Stimulated activated CD4-positive, alpha-beta T cell treated with anti-CD3 and anti-CD28 coated beads, Interleukin-4, amount 100 ng/mL, for 48 hours (primary cell): ENCODE measurements at places on chromosomes 6 and 20.

DNA sequence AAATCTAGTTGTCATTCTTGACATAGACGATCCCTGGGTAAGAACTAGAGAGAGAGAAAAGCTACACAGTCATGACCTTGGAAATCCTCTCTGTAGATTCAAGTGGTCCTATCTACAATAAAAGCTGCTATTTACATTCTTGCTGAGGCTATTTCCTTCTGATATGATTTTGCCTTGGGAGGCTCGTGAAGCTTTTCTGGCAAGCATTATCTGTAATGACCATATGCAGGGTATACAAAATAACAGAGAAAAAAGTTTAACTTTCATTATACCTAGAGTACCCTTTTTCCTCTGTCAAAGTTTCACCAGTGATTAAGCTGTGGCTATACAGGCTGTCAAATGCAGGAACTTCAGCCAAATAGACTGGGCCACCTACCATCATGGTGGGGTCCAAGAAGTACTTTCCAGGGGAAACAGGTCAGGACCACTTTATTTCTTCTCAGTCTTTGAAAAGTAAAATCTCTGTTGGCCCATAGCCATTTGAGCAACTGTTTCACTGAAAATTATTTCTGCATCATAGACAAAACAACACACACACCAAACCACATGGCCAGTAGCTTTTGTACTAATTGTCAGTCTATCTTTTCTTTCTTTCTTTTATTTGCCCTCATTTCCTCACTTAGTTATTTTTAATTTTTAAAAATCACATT lies 677.0 kb upstream of the ID4 start:
- no peak for DNase-seq

GRCh38 chr6:82836022-82836575 lies 229.5 kb downstream of the UBE3D start:
- DNase-seq = no peak

DNA sequence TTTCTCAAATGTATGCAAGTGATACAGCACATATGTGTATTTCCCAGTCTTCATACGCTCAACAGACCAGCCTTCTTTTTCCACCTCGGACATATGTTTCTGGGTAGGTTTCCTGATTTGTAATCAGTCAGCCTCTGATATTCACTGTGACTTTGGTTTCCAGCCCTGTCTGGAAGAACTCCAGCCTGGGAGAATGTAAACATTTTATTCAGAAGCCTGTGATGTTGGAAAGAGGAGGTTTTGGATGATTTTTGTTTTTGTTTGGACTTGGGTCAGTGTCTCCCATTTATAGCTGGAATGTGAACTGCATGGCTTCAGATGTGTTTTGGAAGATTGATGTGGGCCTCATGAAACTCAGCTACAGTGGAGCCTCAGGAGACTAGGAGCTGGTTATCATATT lies 172.2 kb upstream of the CENPW start:
- DNase-seq = no peak

GRCh38 chr6:37049758-37050044 lies 44.2 kb downstream of the FGD2 start:
- no peak for DNase-seq

DNA sequence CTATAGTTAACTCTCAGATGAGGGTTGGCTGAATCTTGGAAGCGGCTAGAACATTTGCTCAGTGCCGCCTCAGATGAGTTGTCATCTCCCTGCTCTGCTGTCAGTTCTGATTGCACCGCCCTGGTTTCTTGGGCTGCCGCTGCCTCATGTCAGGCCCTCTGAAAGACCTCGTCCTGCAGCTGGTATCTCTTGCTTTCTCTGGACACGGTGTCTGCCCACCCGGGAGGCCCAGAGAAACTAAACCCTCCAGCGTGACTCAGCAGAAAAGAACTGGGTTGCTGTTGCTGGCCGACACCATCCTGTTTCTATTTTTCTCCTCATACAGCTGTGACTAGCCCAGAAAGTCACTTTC lies 355.4 kb downstream of the CD83 start:
- no peak for DNase-seq

GRCh38 chr6:53679446-53679933 lies 13.9 kb upstream of the KLHL31 start:
- DNase-seq = no peak

GRCh38 chr6:35041086-35041861 lies 99.9 kb downstream of the TCP11 start:
- no peak for DNase-seq

DNA sequence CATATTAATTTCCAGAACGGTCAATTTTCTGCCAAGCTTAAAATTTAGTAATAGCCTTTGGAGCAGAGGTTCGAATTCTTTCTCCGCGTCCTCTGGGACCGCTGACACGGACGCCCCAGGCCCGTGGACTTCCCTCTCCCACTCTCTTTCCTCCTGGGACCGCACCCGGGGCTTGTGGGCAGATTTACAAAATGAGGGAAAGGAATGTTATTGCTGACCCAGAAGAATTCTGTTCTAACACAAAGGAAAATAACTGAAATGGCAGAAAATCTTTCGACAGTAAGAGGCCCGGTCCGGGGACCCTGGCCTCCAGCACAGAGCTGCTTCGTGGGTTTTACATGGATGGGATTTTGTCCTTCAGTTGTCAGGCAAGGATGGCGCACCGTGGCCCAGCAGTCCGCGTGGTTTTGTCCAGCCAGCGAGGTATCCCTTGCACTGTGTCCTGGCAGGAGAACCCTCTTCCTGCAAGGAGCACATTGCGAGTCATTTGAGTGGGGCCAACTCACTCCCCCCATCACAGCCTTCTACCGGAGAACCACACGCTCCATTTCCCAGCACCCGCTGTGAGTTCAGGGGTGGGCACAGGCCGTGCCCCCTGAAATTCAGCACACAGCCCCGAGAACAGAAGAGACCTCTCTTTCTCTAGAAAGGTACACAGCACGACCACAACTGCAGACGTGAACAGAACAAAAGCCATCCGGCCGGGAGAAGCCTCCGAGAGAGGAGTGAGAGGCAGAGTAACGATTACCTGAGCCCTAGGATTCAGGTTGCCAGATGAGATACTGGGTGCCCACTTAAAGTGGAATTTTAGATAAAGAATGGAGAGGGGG lies 106.0 kb upstream of the AFDN start:
- no peak for DNase-seq

DNA sequence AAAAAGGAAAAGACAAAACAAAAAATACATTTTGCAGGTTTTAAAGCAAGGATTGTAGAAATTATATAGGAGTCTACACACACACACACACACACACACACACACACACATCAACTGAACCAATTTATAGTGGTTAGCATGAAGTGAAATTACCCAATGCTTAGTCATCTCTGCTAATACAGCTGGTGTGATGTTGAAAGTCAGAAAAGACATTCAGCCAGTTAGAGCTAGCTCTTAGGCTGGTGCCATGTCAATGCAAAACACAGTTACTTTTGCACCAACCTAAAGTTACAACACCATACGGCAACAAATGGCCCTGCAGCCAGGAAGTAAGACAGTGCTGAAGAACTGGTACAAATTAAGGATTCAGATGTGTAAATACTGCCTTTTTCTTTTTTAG lies 15.2 kb downstream of the FAM210B start:
- DNase-seq = no peak

GRCh38 chr20:45639687-45640086 lies 8.6 kb upstream of the WFDC9 start:
- DNase-seq = no peak

DNA sequence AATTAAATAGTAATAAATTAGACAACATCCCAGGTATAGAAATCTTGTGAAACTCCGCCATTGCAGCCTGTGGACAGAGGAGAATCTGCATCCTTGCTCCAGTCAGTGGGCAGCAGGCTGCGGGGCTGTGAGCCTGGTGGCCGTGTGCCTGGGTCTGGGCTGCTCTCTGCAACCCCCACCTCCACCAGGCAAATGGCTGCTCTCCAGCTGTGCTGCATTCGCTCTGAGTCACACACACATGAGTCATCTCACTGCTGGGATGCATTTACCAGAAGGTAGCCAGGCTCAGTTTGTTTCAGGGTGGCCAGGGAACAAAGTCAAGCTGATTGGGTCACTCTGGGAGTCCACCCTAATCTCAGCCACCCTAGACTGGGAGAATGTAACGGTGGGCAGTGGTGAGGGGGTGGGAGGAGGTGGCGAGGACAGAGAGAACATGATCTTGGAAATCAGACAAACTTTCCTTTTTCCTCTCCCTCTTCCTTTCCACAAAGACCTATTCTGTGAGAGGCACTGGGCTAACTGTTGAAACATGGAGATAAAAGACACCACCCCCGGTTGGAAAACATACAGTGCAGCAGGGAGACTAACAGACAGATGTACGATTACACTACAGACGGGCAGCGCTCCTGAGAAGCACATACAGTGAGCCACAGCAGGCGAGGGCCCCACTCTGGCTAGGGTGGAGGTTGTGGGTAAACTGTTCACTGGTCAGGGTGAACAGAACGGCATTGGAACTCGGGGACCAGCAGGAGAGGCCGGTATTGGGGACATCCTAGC lies 59.2 kb downstream of the TRAM2 start:
- DNase-seq = peak; percentile 35

DNA sequence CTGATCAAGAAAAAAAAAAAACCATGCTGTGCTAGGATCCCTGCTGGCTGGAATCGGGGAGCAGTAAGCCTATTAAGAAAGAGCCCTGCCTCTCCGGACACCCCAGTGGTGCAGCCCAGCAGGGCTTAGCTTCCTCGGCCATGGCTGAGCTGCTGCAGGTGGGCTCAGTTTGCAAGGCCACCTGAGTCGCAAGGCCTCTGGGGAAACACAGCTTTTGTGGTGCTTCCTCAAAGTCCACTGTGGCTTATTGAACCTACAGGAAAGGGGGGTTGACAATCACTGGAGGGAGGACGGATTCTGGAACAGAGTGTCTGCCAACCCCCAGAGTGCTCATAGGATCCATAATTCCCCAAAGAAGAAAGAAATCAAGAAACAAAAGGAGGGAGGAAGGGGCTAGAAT lies 240.8 kb downstream of the SMOC2 start:
- no peak for DNase-seq

DNA sequence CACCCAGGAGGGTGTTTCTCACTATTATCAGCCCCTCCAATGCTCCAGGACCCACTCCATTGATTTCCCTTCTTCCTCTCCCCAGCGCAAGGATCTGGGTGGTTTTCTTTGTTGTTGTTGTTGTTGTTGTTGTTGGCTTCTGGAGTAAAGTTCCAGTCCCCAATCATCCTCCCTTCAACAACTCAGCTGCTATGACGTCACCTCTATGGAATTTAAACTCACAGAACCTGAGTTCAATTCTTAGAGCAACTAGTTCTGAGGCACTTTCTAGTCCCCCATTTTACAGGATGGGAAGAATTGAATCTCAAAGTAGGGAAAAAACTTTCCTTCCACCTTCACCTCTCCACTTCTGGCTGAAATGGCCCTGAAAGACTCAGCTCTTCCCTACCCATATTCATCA lies 9.7 kb upstream of the WFDC8 start:
- no peak for DNase-seq

- DNase-seq = no peak
These were observed 23.3 kb downstream of the RNF146 start for GRCh38 chr6:127289934-127290333.

- no peak for DNase-seq
These were observed 103.3 kb downstream of the FIG4 start for GRCh38 chr6:109794201-109794923.

- DNase-seq = no peak
These were observed 6.0 kb upstream of the ARMC12 start for GRCh38 chr6:35730745-35731413.

GRCh38 chr20:539848-540247 lies 3.7 kb downstream of the CSNK2A1 start:
- no peak for DNase-seq

- no peak for DNase-seq
These were observed 142.7 kb upstream of the SULF2 start for GRCh38 chr20:47927944-47928343.

- no peak for DNase-seq
These were observed 36.6 kb downstream of the SIRPA start for GRCh38 chr20:1931830-1932229.

DNA sequence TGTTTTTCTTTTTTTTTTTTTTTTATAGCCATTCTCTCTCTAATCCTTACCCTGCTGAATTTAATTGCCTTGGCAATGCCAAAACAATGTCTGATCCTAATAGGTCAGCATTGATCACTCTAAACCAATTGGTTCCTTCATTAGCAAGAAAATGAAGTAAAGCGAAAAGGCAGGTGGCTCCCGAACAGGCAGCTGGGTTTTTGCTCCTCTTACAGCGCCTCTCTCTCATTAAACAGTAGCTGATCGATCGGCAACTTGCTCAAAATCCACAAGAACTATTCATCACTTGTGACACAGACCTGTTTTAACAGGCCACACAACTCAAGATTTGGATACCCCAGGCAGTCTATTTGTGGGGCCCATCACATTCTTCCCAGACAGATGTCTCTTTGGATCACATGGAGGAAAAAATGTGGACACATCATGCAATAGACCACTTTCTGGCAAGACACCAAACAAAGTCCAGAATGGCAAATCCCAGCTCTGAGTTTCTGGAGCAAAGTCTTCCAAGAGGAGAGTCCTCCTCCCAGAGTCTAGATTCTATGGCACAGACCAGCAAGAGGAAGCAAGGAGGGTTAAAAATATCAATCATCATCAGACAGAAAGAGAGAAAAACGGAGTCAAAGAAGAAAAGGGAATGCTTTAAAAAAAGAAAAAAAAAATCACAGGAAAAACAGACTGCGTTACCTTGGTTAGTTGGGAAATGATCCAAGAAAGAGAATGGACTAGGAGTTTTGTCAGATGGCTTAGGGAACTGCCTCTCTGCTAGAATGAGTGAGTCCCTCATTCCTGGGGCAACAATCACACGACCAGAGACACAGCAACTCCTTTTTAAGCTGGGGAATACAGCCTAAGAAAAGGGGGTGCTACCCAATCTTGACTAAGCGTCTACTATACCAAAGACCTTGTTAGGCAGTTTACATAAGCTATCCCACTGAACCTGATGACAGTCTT lies 247.8 kb downstream of the BTBD9 start:
- DNase-seq = no peak

- no peak for DNase-seq
These were observed 118.6 kb upstream of the ADGRF1 start for GRCh38 chr6:47160702-47161101.

DNA sequence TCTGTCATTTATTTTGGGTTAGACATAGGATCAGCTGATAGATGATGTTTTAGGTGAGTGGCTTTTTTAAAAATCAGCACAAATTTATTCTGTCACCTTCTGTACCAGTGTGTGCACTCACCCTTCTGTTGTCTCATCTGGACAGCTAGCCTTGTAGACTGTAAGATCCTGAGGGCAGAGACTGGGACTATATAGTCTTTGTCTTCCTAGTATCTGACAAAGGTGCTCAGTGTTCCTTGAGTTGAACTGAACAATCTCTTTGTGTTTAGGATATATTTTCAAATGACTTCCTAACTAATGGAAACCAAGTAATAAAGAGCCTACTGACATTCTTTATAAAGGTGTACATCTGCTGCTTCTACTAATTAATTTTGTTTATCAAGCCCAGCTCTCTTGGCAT lies 3.0 kb downstream of the DCBLD1 start:
- DNase-seq = no peak

- DNase-seq = no peak
These were observed 44.5 kb downstream of the TGM2 start for GRCh38 chr20:38120625-38120988.

- DNase-seq = no peak
These were observed 671.4 kb downstream of the RFPL4B start for GRCh38 chr6:113018351-113019151.

GRCh38 chr20:35992713-35993335 lies 24.4 kb downstream of the CNBD2 start:
- DNase-seq = peak; percentile 10

- peak; percentile 54 for DNase-seq
These were observed 32.0 kb downstream of the ARHGAP40 start for GRCh38 chr20:38633577-38634093.

GRCh38 chr20:44646023-44646640 lies 5.4 kb downstream of the ADA start:
- no peak for DNase-seq

- no peak for DNase-seq
These were observed 21.8 kb downstream of the PHIP start for GRCh38 chr6:79056226-79056625.
